Astrocyte (in vitro differentiated cells and primary cell): ENCODE measurements at places on chromosomes 1 and 21. TPM values are rescaled to one million over a fixed set of nuclear protein-coding genes. Genes with fewer than 3 reads are reported as not detected.
A peak's percentile ranks its signal among the peaks of the same experiment; 100 is the strongest.

DNA sequence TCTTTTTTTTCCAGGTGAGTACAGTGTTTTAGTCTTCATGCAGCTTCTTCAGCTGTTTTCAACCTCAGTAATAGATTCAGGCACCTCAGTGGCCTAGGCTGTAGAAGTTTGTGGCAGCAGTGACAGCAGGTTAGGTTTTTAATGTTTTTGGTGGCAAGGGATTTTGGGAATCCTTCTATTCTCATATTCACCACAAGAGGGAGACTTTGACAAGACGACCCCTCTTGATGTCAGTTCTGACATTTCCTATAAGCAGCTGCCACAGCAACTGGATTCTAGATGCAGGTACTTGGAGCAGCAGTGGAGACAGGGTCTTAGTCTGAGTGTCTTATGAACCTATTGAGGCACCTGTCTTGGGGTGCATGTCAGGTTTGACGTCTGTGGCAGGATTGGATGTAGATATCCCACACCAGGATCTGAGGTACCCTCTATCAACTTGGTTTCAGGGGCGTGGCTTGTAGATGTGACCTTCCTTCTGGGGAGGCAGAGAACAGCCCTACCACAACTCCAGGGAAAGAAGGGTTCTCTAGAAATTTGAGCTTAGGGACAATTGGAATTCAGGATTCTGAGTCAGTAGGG lies 1104.2 kb upstream of the TMPRSS15 start:
- DNase-seq = no peak
- H3K27me3 ChIP-seq = no peaks in the 10 kb centered on the region

DNA sequence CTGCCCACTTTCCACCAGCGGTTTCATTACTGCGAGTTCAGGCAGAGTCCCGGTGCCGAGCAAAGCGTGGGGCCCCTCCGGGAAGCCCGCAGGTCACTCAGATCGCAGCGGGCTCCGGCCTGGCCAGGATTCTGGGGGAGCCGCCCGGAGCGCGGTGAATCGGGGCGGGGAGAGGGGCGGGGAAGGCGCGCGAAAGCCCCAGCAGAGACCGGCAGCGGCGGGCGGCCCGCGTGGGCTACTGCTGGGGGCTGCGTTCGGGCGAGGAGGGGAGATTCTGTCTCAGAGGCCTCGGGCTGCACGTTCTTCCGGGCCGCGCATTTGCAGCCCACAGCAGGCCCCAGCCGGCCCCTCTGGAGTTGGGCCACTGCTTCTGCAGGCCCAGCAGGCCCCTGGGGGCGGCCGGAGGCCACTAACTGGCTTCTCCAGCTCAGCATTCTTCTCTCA lies 64.7 kb downstream of the SCCPDH start:
- no peak overlapping the region for H3K4me3 ChIP-seq
- H3K27me3 ChIP-seq = no peaks in the 10 kb centered on the region

DNA sequence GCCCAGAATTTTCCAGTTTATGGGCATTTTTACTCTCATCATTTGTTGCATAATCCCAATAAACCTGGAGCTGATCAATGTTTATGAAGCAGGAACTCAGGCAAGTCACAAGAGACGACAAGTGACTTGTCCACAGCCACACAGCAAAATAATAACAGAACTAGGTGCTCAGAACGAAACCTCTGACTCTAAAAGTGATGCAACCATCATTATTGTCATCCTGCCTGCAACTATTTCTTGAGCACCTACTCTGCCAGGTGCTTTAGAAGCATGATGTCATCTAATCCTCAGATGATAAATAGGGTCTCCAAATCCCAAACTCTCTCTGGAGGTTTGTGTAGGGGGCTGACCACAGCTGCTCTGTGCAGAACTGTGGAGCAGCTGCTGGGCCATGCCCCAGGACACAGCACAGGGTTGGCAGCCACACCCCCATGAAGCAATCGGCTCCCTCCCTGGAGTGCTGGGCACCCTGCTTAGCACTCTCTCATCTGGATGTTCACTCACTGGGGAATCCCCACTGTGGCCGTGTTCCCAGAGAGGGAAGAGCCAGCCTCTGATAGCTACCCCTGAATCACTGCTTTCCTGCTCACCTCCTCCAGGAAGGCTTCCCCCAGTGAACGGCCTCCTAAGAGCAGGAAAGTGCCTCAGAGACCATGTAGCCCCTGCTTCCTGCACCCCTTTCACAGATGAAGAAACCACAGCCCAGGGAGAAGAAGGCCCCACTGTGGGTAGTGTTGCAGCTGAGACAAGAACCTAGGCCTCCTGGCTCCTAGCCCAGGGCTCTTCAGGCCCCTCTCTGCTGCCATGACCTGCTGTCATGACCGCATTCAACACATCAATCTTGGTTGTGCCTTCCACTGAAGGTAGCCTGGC lies 2.1 kb downstream of the TTC22 start:
- DNase-seq = no peak
- peaks cover 36% of the 10 kb centered on the region for H3K27me3 ChIP-seq
- peaks cover 3% of the 10 kb centered on the region for H3K4me1 ChIP-seq
- H3K36me3 ChIP-seq = no peaks in the 10 kb centered on the region

DNA sequence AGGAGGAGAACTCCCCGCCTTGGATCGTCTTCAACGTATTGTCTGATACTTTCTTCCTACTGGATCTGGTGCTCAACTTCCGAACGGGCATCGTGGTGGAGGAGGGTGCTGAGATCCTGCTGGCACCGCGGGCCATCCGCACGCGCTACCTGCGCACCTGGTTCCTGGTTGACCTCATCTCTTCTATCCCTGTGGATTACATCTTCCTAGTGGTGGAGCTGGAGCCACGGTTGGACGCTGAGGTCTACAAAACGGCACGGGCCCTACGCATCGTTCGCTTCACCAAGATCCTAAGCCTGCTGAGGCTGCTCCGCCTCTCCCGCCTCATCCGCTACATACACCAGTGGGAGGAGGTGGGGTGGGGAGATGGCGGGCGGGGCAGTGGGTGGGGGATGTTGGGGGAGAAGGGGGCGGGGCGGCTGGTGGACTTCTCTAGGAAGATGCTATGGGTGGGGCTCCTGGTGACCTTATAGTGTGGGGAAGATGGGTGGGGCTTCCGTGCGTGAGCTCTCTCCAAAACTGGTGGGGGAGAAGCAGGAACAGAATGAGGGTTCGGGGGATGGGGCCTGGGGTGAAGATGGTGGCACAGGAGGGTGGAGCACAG lies 5.3 kb downstream of the HCN3 start:
- no peaks in the 10 kb centered on the region for H3K36me3 ChIP-seq
- DNase-seq = no peak
- no peak overlapping the region for H3K27ac ChIP-seq

Gene BSND
- total RNA-seq = not detected in 2 replicates

- H3K4me1 ChIP-seq = no peaks in the 10 kb centered on the region
- no peak for DNase-seq
- H3K27me3 ChIP-seq = peaks cover 64% of the 10 kb centered on the region
- no peaks in the 10 kb centered on the region for H3K36me3 ChIP-seq
- H3K4me3 ChIP-seq = no peak overlapping the region
Observed at GRCh38 chr1:201399352-201400126, 415 bp upstream of the LAD1 start.

Gene TNFSF18
- total RNA-seq = 0.14 TPM in 1 of 2 replicates, not detected in the other

- H3K27ac ChIP-seq = no peak overlapping the region
- H3K27me3 ChIP-seq = no peaks in the 10 kb centered on the region
- H3K36me3 ChIP-seq = no peaks in the 10 kb centered on the region
- peaks cover 2% of the 10 kb centered on the region for H3K4me1 ChIP-seq
Observed at GRCh38 chr1:229619614-229620013, 6.3 kb downstream of the TAF5L start.

Gene EPHX1
- 82.8 and 96.9 TPM in 2 replicates for total RNA-seq

Gene GSTM5
- not detected in 2 replicates for total RNA-seq

- H3K27ac ChIP-seq = no peak overlapping the region
- H3K27me3 ChIP-seq = no peaks in the 10 kb centered on the region
- H3K4me1 ChIP-seq = peaks cover 28% of the 10 kb centered on the region
- no peaks in the 10 kb centered on the region for H3K36me3 ChIP-seq
- no peak overlapping the region for H3K4me3 ChIP-seq
Observed at GRCh38 chr1:66374561-66375111, 159.3 kb upstream of the SGIP1 start.

Gene ZNF670
- 2.3 and 4.0 TPM in 2 replicates for total RNA-seq

Gene TFF3
- 0.84 TPM in 1 of 2 replicates, not detected in the other for total RNA-seq

- no peaks in the 10 kb centered on the region for H3K27me3 ChIP-seq
- H3K36me3 ChIP-seq = no peaks in the 10 kb centered on the region
- no peak overlapping the region for H3K4me3 ChIP-seq
- DNase-seq = no peak
Observed at GRCh38 chr1:178137238-178137637, 43.3 kb downstream of the RASAL2 start.

- no peak for DNase-seq
- no peaks in the 10 kb centered on the region for H3K36me3 ChIP-seq
- no peak overlapping the region for H3K4me3 ChIP-seq
- no peaks in the 10 kb centered on the region for H3K27me3 ChIP-seq
Observed at GRCh38 chr1:110880708-110881374, 7.9 kb downstream of the CD53 start.

Gene C4BPB
- total RNA-seq = 0.25 and 0.36 TPM in 2 replicates

- H3K4me1 ChIP-seq = no peaks in the 10 kb centered on the region
- DNase-seq = peak; percentile 58
- no peaks in the 10 kb centered on the region for H3K27me3 ChIP-seq
- no peaks in the 10 kb centered on the region for H3K36me3 ChIP-seq
Observed at GRCh38 chr1:96660503-96660902, 61.1 kb upstream of the PTBP2 start.

Gene OR14A2
- total RNA-seq = not detected in 2 replicates

GRCh38 chr1:178645808-178646200 lies 79.2 kb upstream of the RALGPS2 start:
- no peaks in the 10 kb centered on the region for H3K36me3 ChIP-seq
- H3K4me3 ChIP-seq = no peak overlapping the region
- peak overlapping the region; percentile 28 for H3K27ac ChIP-seq
- DNase-seq = peak; percentile 86
- no peaks in the 10 kb centered on the region for H3K27me3 ChIP-seq

Gene NPHS2
- total RNA-seq = not detected in 2 replicates

GRCh38 chr1:232477728-232478127 lies 152.2 kb downstream of the SIPA1L2 start:
- H3K36me3 ChIP-seq = no peaks in the 10 kb centered on the region
- H3K4me1 ChIP-seq = peaks cover 38% of the 10 kb centered on the region
- DNase-seq = peak; percentile 98

Gene SH2D1B
- not detected in 2 replicates for total RNA-seq

Gene OLFML2B
- total RNA-seq = 14.7 and 22.9 TPM in 2 replicates
